Heart right ventricle (tissue), 16 donors: ENCODE measurements at places on chromosomes 1 and 21. TPM values are rescaled to one million over a fixed set of nuclear protein-coding genes. Genes with fewer than 3 reads are reported as not detected.

The CBS gene
- 6.2 TPM for total RNA-seq

The KIF26B gene
- 0.97 TPM for total RNA-seq

The RNF19B gene
- 12.6 TPM for total RNA-seq

The TLCD4 gene
- 61.5 TPM for total RNA-seq

The WNT2B gene
- 2.6 TPM for total RNA-seq

The MAP1LC3C gene
- not detected for total RNA-seq

DNA sequence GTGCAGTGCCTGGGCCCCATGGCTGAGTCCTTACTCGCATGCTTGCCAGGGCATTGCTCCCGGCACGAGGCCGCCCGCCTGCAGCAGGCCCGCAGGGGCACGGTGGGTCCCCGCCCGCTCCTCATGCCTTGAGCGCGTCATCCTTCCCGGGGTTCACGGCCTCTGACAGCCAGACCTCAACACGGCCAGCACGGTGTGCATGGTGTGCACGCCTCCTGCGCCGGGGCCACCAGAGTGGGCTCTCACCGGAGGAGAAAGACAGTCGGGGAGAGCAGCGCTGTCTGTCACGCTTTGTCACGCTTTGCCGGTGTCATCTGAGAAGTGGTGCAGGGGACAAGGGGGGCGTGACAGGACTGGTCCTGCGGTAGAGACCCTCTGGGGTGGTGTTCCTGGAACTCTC, 11.9 kb upstream of the COL18A1 start:
- no peak for DNase-seq

GRCh38 chr1:22900451-22900850, 72.2 kb downstream of the LACTBL1 start:
- DNase-seq, result no peak

DNA sequence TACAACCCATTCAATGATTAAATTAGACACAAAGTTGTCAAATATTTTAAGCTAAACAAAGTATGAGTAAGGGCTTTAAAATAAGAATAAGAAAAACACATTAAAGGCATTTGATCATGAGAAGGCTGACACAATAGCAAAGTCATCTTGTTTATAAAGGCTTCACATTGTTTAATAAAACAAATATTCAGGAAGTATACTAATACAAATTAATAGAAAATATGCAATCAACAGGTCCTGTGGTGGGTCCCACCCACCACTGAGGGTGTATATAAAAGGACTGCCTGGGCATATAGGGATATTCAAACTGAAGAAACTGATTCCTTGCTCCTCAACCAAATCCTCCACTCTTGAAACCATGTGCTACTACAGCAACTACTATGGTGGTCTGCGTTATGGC, at the start of gene KRTAP20-2:
Gene KRTAP20-2 (plus strand): TSS at position 301 of the 400 bp plus-strand sequence. CDS start 58 bp downstream, at position 359.
- no peak for DNase-seq

DNA sequence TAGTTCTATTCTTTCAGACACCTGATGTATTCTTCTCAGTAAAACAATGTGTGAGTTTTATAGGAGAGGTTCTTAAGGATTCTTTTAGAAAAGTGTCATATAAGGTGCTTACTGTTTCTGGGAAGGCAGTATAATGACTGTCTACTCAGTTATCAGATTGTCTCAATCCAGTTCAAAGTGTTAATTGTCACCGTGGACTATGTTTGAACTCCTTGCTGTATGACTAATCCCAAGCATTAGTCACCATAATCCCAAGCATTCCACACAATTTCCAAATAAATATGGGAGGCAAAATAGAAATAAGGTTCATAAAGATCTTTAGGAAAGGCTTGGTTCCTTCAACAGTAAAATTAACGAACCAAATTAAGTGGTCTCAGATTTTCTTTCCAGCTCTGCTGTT, 342.1 kb upstream of the NR5A2 start:
- no peak for DNase-seq

- DNase-seq, result no peak
These were observed 16.9 kb upstream of the PADI2 start for GRCh38 chr1:17136145-17136544.

- DNase-seq, result no peak
These were observed 3.5 kb downstream of the KRTAP10-9 start for GRCh38 chr21:44630440-44630839.

GRCh38 chr1:196887515-196888239, at the start of gene CFHR4:
Gene CFHR4 (plus strand): TSS chr1:196888052. CDS start chr1:196888151, 99 bp downstream.
- DNase-seq, result no peak

- no peak for DNase-seq
These were observed 128.0 kb downstream of the HMCN1 start for GRCh38 chr1:185862235-185862634.

GRCh38 chr1:201486187-201486586, 17.2 kb upstream of the PHLDA3 start:
- DNase-seq, result peak; percentile 3

DNA sequence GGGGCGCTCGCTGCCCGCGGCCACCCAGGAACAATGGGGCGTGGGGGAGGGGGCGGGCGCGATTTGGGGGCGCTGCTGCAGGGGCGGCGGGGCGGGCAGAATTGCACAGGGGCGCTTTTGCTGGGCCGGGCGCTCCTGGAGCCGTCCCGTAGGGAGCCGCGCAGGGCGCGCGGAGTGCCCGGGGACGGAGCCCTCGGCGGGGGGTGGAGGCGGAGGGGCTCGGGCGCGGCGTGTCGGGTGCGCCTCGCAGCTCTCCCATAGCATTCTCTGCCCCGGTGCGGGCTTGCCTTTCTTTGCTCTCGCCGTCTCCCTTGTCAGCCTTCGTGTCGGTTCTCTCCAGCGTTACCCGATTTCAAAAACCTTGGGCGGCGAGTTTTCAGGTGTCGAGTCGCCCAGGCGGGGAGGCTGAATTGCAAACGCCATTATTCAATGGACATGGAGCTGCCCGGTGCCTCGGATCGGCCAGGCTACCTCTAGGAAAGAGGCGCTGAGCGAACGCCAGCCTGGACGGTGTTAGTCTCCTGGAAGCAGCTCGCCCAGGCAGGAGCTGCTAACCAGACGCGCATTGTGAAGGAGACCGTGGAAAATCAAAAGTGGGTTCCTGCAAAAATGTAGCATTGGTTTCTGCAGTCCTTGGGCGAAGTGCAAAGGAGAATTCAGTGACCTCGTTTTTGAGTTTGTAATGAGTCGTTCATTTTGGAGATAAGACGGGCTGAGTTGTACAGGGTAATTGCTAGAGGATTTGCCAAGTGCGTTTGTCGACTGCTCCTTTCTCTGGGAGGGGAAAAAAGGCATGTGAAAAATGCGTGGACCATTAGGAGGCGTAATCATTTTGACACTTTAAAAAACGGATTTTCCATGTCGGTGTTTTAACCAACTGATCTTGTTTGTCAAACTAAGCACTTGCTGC, 626 bp downstream of the CXADR start:
- DNase-seq, result peak; percentile 22

DNA sequence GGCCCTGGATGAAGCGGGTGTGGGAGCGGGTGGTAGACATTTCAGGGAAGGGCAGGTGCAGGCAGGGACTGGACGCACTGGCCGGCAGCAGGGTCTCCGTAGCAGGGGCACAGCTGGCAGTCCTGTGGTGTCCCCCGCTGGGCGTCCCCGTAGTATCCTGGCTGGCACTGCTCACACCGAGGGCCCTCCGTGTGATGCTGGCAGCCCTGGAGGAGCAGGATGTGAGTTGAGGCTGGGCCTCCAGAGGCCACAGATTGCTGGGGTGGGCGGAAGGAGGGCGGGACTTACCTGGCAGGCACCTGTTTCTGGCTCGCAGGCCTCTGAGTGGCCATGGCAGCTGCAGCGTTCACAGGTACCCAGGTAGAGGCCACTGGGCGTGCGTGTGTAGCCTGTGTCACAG, 62.3 kb downstream of the LDLRAD2 start:
- DNase-seq, result no peak

DNA sequence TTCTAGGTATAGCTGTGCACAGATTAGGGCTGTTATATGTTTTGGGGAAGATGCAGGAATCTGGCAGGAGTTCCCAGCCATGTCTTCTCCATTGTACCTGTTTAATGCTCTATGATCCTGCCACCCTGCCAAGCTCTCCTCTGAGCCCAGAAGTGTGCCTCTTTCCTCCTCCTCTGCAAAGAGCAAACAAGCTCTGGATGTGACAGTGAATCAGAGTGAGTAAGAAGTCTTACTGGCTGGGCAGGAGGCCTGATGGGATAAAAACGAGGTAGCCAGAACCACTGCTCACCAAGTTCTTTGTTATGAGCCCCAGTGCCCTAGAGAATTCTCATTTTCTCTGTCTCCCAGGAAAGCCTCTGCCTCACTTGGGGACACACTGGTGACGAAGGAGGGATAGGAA, 69.0 kb downstream of the BRINP2 start:
- DNase-seq, result no peak

DNA sequence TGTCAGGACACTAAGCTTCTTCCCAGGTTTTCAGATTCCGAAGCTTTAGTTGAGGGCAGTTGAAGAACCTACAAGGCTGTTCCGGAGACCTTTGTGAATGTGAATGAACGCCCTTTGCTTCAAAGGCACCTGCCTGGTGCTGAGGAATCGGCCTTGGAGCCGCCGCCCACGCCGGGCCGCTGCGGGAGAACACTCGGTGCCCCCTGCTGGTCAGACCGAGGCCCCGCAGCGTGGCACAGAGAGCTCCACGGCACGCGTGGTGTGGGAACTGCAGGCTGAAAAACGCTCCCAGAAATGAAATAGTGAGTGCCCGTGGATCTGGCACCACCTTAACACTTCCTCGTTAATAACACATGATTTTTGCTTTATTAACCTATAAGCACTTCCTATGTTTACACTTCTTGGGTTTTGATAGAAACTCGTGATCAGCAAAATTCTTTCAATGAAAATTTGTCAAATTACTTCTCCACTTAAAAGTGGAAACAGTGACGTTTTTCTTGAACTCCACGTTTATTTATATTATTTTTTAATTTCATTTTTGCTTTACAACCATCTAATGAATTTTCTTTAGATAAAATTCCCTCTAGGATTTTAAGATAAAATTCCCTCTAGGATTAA, 460.6 kb downstream of the DSCAM start:
- peak; percentile 31 for DNase-seq

GRCh38 chr1:12006167-12006921, 13.0 kb upstream of the MIIP start:
- no peak for DNase-seq

DNA sequence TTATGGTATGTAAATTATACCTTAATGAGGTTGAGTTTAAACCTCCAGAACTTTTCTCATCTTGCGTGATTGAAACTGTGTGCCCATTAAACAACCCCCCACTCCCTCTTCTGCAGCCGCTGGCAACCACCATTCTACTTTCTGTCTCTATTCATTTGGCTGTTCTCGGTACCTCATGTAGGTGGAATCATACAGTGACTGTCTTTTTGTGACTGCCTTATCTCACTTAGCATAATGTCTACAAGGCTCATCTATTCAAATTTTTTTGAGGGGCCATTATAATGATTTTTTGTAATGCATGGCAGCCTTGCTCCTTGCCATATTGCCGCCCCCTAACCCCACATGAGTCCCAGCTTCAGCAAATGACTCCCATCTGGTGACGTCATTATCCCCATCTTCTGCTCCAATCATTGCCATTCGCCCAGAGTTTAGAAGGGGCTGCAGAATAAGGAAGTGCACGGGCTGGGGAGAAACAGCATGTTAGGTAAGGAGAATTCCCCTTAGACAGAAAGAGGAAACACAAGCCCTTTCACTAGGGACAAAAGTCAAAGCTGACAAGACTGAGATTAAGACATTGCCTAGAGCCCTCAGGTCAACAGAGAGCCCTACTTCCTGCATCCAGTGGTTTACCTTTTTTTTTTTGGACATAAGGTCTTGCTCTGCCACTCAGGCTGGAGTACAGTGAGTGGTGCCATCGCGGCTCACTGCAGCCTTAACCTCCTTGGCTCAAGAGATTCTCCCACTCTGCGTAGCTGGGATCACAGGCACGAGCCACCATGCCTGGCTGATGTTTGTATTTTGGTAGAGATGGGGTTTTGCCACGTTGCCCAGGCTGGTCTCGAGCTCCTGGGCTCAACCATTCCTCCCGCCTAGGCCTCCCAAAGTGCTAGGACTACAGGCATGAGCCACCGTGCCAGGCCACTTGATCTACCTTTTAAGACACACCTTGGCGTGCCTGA, 78.4 kb upstream of the ERRFI1 start:
- no peak for DNase-seq

DNA sequence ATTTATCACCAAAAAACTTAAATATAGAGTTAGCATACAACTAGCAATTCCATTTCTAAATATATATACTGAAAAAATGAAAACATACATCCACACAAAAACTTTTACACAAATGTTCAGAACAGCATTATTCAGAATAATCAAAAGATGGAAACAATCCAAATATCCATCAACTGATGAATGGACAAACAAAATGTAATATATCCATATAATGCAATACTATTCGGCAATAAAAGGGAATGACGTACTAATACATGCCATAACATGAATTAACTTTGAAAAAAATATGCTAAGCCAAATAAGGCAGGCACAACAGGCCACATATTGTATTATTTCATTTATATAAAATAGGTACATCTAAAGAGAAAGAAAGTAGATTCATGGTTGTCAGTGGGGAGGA, 33.9 kb downstream of the TUT4 start:
- DNase-seq, result no peak
